ENCODE measurements at places on chromosomes 4 and X.

DNA sequence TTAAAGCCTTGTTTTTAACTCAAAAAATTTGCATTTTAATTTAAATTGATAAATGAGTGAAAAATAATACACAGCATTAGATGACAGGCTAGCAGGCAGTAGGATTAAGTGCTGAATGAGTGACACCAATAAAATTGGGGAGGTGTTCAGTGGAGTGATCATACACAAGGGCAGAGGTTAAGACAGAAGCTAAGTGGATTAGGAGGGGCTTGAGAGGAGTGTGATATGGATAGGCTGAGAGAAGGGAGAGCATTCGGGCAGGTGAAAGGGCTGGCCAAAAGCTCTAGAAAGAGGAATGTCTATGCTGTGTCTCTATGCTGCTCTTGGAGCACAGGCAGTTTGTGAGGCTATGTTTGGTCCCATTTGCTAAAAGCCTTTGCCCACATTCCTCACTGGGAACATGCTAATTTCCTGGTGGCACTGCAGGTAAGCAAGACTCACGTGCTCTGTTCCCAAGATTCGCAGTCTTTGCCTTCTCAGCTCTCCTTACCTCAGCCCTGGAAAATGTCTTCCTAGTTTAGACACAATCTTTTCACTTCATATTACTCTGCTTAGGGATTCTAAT is 52.8 kb upstream of the CCSER1 start:
- DNase-seq = no peak
- H3K27me3 ChIP-seq = peaks cover 9% of the 10 kb centered on the region
- H3K4me1 ChIP-seq = no peaks in the 10 kb centered on the region
- H3K36me3 ChIP-seq = no peaks in the 10 kb centered on the region
- H3K4me3 ChIP-seq = no peak overlapping the region

GRCh38 chr4:17112292-17112659 is 213.8 kb upstream of the LDB2 start:
- H3K27ac ChIP-seq = no peak overlapping the region
- DNase-seq = peak; percentile 13
- no peaks in the 10 kb centered on the region for H3K36me3 ChIP-seq

DNA sequence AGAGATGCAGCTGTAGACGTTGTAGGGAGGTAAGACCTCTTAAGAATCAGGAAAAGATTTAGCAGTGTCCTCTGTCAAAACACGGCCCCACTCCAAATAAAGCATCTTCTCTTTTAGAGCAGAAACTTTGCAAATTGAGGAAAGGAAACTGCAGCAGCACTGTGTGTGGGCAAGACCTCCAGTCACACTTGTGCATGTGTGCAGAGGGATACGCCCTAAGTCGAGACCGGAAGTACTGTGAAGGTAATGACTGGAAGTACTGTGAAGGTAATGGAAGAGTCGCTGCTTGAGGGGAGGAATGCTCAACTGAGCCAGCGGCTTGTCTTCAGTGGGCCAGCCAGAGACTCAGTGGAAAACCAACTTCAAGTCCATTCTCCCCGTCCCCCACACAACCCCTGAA is 46.5 kb downstream of the EGF start:
- H3K27me3 ChIP-seq = peaks cover 8% of the 10 kb centered on the region
- no peaks in the 10 kb centered on the region for H3K4me1 ChIP-seq
- no peaks in the 10 kb centered on the region for H3K36me3 ChIP-seq
- no peak overlapping the region for H3K27ac ChIP-seq
- no peak for DNase-seq
- H3K4me3 ChIP-seq = no peak overlapping the region

- H3K27me3 ChIP-seq = peaks cover 1% of the 10 kb centered on the region
- no peaks in the 10 kb centered on the region for H3K36me3 ChIP-seq
- H3K4me3 ChIP-seq = no peak overlapping the region
- no peaks in the 10 kb centered on the region for H3K4me1 ChIP-seq
These were observed 183.8 kb upstream of the INTU start for GRCh38 chr4:127448986-127449385.

DNA sequence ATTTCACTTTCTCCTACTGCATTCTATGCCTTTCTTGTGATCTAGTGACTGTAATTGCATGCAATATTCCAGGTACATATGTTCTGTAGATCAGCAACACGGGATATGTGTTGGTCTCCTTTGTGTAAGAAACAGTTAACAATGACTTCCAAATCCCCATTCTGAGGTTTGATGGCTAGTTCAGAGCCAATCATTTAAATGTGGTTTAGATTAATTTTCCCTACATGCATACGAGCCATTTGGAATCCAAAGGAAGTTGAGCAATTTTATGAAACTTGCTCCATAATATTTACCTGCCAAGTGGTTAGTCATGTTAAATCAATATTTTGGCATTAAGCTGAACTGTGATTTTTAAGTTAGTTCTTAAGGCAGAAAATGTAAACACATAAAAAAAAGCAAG is 172.8 kb upstream of the DCAF12L2 start:
- H3K36me3 ChIP-seq = no peaks in the 10 kb centered on the region
- H3K27ac ChIP-seq = no peak overlapping the region
- no peak overlapping the region for H3K4me3 ChIP-seq

GRCh38 chr4:73693811-73694210 is 46.6 kb upstream of the CXCL8 start:
- H3K4me1 ChIP-seq = no peaks in the 10 kb centered on the region
- no peak overlapping the region for H3K27ac ChIP-seq
- H3K36me3 ChIP-seq = no peaks in the 10 kb centered on the region
- no peaks in the 10 kb centered on the region for H3K27me3 ChIP-seq
- no peak overlapping the region for H3K4me3 ChIP-seq

- H3K36me3 ChIP-seq = peaks cover 19% of the 10 kb centered on the region
- no peak overlapping the region for H3K4me3 ChIP-seq
- H3K27me3 ChIP-seq = no peaks in the 10 kb centered on the region
- no peak overlapping the region for H3K27ac ChIP-seq
- DNase-seq = no peak
These were observed 72.7 kb downstream of the SHISA3 start for GRCh38 chr4:42470023-42470422.

DNA sequence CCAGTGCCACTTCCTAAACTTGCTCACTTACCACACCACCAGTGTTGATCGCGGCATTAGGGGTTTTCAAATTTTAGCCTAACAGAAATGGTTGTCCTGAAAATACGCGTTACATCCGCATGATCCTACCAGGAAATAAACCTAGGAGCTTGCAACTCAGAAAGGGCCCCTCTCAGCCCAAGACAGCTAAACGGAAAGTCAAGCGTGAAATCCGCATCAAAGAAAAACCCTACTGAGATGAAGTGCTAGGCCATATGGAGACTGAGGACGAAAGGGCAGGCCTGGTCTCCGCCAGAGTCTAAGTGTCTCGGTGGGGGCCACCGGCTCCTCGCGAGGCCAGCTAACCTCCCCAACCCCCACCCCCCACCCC is 626 bp downstream of the YTHDC1 start:
- peaks cover 36% of the 10 kb centered on the region for H3K4me1 ChIP-seq
- no peak for DNase-seq
- peak overlapping the region; percentile 86 for H3K4me3 ChIP-seq
- H3K27ac ChIP-seq = peak overlapping the region; percentile 99

- peak; percentile 64 for DNase-seq
- no peak overlapping the region for H3K27ac ChIP-seq
- no peaks in the 10 kb centered on the region for H3K36me3 ChIP-seq
These were observed 711 bp downstream of the PNMA6E start for GRCh38 chrX:153400146-153401132.

GRCh38 chr4:121764702-121765367 is at the start of gene SMIM43:
SMIM43 (minus strand) TSS chr4:121765164; CDS start chr4:121765105, 59 bp downstream.
- H3K4me1 ChIP-seq = peaks cover 3% of the 10 kb centered on the region
- H3K27ac ChIP-seq = no peak within 1 kb of the TSS
- DNase-seq = no peak
- peak within 1 kb of the TSS; percentile 46 for H3K4me3 ChIP-seq
- no peaks in the 10 kb centered on the region for H3K36me3 ChIP-seq
- peaks cover 41% of the 10 kb centered on the region for H3K27me3 ChIP-seq

DNA sequence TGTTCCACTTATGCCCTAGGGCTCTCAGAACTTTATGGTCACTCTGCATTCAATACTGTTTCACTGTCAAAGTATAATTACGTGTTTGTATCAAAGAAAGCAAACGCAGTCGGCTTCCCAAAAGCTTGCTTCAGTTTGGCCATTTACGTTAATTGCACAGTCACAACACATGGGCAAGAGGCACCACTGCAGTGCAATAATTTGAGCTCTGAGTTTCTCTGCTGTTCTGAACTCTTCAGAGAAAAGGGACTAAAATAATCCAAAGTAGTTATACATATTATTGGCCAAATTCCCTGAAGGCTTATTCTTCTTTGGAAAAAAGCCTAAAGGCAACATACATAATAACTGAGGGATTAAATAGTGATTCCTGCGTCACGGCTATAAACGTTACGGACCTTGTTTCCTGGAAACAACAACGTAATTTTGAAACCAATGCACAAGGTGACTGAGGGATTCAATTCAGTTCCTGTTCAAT is 51.3 kb downstream of the RNF150 start:
- no peaks in the 10 kb centered on the region for H3K27me3 ChIP-seq
- H3K27ac ChIP-seq = no peak overlapping the region
- H3K36me3 ChIP-seq = no peaks in the 10 kb centered on the region

DNA sequence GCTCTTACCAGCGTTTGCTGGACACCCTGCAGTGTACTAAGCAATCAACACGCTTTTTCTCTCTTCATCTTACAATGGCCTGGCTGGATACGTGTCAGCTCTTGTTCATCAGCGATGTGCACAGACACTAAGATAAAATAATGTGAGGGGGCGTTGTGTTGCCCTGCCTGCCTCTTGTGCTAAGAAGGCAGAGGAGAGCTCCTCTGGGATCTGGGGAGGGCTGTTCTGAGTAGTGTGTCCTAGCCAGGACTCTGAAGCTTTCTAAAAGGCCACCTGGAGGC is 49.7 kb downstream of the NELFA start:
- H3K27me3 ChIP-seq = no peaks in the 10 kb centered on the region
- no peak overlapping the region for H3K4me3 ChIP-seq
- H3K4me1 ChIP-seq = no peaks in the 10 kb centered on the region
- H3K27ac ChIP-seq = no peak overlapping the region

- H3K36me3 ChIP-seq = no peaks in the 10 kb centered on the region
- H3K27ac ChIP-seq = no peak overlapping the region
- H3K4me1 ChIP-seq = no peaks in the 10 kb centered on the region
- DNase-seq = no peak
These were observed 378.5 kb upstream of the CT83 start for GRCh38 chrX:116841290-116841689.

DNA sequence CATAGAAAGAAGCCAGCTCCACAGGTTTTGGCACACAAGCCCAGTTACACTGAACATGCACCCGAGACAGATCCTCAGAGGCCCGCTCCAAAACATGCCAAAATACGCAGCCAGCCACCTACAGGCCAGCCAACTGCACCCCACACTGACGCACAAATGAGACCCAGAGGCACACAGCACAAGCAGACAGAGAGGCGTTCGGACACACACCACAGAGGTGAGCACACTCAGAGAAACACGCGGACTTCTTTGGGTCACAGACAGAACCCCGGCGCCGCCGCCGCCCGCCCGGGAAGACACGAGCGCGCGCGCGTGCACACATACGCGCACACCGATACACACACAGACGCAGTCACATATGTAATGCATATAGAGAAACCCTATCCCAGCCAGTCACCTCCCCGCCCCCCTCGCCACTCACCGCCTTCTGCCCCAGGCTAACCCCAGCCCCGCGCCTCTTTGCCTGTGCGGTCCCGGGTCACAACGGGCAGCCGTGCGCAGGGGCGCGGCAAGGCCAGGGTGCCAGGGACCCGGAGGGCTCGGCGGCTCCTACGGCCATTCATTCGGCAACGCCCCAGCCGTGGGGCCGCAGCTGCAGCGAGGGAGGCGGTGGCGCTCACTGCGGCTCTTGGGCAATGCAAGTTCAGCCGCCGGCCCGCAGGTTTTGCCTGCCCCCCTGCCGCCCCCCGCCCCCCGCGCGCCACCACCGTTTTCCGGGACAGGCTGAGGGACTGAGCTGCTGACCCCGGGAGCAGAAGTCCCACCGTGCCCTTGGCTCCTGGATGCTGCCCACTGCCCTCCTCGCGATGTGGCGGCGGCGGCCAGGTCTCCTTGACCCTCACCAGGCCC is 553 bp downstream of the SEPTIN6 start:
- peaks cover 40% of the 10 kb centered on the region for H3K36me3 ChIP-seq
- H3K27me3 ChIP-seq = no peaks in the 10 kb centered on the region
- peak overlapping the region; percentile 96 for H3K4me3 ChIP-seq
- peak overlapping the region; percentile 99 for H3K27ac ChIP-seq
- peaks cover 16% of the 10 kb centered on the region for H3K4me1 ChIP-seq
- DNase-seq = peak; percentile 72

- no peak overlapping the region for H3K4me3 ChIP-seq
- H3K27me3 ChIP-seq = no peaks in the 10 kb centered on the region
These were observed 329.9 kb downstream of the SMARCA1 start for GRCh38 chrX:129193357-129193756.

GRCh38 chrX:7215842-7216241 is 67.9 kb upstream of the PUDP start:
- no peak for DNase-seq
- H3K36me3 ChIP-seq = no peaks in the 10 kb centered on the region
- H3K4me3 ChIP-seq = no peak overlapping the region
- H3K27ac ChIP-seq = no peak overlapping the region

DNA sequence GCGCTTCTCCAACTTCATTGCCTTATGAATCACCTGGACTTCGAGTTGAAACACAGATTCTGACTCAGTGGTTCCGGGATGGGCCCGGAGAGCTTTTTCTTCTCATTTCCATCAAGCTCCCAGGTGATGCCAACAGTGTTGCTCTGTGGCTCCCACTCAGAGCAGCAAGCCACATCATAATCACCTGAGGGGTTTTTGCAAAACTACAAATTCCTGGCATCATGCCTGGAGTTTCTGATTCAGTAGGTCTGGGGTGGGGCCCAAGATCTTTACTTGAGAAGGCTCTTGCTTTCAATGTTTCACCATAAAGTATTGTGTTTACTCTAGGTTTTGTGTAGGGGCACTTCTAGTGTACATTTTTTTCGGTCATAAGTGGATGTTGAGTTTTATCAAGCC is 7.0 kb downstream of the MTM1 start:
- H3K27me3 ChIP-seq = no peaks in the 10 kb centered on the region
- peak overlapping the region; percentile 71 for H3K4me3 ChIP-seq
- DNase-seq = peak; percentile 72
- peaks cover 3% of the 10 kb centered on the region for H3K36me3 ChIP-seq
- H3K27ac ChIP-seq = peak overlapping the region; percentile 94

DNA sequence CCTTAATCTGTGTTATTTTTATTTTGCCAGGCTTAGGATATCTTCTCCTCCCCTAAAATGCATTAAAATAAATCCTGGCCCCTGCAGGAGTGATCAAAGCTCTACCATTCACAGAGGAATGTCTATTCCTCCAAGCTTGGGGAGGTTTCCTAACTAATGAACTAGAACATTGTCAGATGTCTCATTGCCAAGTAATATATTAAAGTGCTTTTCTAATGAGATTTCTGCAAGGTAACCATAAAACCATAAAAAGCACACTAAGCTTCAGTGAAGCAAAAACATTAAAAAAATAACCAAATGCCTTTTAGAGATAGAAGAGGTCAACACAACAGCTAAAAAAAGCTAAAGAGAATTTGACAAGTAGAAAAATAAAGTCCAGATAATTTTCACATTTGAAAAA is 34.8 kb downstream of the IGFBP7 start:
- no peak for DNase-seq
- no peaks in the 10 kb centered on the region for H3K4me1 ChIP-seq
- no peak overlapping the region for H3K4me3 ChIP-seq
- H3K27ac ChIP-seq = no peak overlapping the region
- peaks cover 15% of the 10 kb centered on the region for H3K27me3 ChIP-seq
